Liver (tissue), 10 donors: ENCODE measurements at places on chromosomes 6 and 20. TPM values are rescaled to one million over a fixed set of nuclear protein-coding genes. Genes with fewer than 3 reads are reported as not detected.

DNA sequence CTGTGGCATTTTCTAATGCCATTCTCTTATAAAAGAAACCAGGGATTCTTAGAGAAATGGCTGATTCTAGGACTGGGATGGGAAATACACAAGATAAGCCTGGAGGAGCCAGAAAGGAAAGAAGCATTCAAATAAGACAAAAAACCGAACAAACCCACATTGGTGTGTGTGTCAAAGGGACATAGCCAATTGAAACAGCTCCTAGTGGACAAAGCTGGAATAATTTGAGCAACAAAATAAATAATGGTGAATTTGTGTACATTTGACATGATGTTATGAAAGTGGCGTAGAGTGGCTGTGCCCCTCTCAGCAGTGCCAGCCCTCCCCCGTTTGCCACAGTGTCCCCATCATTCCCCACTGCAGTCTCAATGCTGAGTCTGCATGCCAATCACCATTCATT, 55.5 kb downstream of the B3GAT2 start:
- DNase-seq: no peak

- no peak for DNase-seq
Measured at GRCh38 chr20:60206259-60206658, 248.0 kb downstream of the CDH26 start.

DNA sequence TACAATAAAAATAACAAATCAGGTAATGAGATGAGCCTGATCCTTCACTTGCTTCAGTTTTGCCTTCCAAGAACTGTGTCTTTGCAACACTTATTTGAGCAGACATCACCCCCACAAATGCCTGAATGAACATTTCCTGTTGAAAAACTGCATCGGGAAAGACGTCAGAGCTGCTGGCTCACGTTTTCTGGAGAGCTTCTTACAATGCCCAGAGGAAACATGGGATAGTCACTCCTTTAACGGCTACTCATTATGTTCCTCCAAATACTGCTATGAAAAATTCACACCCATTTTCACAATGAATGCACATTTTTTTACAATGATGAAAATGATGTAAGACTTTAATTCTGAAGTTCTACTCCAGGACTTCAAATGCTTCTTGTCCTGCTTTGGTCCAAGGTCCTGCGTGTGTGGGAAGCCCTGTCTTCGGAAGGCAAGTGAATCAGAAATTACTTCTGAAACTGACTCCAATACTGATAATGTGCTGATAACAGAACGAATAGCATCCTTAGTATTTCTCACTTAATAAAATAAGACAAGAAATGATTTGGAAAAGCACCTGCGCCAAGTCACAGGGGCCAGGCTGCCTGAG, 238.0 kb downstream of the ANKRD60 start:
- DNase-seq: no peak

GRCh38 chr6:13765570-13765969, 48.8 kb downstream of the MCUR1 start:
- no peak for DNase-seq

- DNase-seq: no peak
Measured at GRCh38 chr6:168397012-168397411, 44.0 kb upstream of the SMOC2 start.

DNA sequence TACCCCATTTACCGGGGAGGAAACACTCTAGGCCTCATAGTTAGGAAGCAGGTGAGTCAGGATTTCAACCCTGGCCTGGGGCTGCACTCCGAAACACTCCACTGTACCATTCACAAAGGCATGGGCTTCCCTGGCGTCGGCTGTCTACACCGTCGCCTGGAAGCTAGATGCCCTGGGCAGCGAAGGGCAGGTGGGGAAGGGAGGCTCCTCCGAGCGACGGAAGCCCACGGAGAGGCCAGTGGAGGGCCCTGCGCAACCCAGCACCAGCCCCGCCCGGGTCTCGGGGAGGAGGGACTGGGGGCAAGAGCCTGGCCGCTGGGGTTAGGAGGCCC, 16.1 kb downstream of the SDCBP2 start:
- DNase-seq: no peak

GRCh38 chr6:163695414-163695864, 280.9 kb downstream of the QKI start:
- DNase-seq: no peak

GRCh38 chr20:46691196-46691595, 2.0 kb upstream of the TP53RK start:
- DNase-seq: no peak

DNA sequence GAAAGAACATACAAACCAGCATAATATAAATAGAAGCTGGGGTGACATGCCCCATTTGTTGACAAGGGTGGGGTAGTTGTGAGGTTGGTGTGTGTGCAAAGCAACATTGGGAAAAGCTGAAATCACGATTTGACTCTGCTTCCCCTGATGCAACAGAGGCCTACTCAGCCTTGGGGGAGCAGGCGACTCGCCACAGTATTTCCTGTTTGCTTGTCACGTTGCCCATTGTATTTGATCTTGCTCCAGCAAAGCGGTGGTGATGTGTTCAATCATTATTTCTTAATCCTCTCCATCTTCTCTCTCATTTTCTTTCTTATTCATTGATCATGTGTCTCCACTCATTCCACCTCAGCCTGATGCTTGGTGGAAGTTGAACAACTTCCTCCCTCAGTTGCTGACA, 165.8 kb upstream of the CITED2 start:
- no peak for DNase-seq

DNA sequence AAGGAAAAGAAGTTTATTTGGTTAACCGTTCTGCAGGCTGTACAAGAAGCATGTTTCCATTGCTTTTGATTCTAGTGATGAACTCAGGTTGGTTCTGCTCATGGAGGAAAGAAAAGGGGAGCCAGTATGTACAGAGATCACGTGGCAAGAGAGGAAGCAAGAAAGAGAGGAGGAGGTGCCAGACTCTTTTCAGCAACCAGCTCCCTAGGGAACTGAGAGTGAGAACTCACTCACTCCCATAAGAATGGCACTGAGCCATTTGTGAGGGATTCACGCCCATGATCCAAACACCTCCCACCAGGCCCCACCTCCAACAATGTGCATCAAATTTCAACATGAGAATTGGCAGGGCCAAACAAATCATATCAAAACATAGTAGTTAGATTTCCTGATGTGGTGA, 649.1 kb downstream of the EPM2A start:
- DNase-seq: no peak

DNA sequence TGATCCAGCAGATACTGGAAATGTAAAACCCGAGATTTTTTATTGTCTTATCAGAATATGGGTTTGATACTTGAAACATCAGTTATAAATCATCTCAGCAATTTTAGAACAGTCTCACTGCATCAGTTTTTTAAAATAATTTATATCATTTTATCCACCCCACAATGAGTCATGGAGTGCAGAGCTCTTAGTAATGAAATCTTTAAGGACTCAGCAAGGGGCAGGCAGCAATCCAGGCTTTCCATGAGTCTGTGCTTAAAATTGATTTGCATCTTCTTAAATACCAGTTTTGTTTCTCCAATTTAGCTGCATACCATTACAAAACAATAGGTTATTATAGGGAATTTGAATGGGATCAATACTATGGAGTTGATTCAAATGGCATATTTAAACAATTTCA, 832.3 kb downstream of the C6orf118 start:
- DNase-seq: no peak

GRCh38 chr6:166839569-166839968, 116.8 kb downstream of the RNASET2 start:
- no peak for DNase-seq

DNA sequence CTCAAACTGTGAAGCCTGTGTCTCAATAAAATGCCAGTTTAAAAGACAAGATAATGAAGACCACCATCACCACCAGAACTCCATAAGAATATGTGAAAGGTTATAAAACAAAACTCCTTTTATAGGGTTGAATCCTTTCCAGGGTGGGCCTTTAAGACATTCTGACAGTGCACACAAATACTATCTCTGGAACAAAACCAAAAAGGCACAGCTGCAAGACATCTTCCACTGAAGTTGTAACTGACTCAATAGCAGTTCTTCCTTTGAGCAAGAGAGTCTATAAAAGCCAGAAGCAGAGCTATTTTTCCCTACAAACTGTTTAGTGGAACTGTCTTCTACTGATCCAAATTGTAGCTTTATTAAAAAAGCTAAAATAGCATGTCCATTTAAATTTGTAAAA, 81.6 kb downstream of the EPB41L2 start:
- no peak for DNase-seq

DNA sequence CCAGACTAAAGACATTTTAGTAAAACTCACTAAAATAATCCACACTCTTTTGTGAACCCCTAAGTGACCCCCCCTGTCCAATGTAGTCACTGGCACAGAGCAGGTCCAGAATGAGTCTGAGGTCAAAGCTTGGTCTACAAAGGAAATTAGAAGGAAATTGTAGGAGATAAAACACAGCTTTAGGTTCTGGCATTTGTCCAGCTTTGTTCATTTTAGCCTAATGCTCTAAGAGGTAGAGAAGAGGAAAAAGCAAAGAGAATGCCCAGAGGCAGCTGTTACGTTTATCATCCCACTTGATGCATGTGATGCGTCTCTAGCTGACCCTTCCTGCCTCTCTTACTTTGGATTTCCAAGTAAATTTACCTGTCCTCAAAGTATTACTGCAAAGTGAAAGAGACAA, 62.5 kb downstream of the CNKSR3 start:
- DNase-seq: no peak

DNA sequence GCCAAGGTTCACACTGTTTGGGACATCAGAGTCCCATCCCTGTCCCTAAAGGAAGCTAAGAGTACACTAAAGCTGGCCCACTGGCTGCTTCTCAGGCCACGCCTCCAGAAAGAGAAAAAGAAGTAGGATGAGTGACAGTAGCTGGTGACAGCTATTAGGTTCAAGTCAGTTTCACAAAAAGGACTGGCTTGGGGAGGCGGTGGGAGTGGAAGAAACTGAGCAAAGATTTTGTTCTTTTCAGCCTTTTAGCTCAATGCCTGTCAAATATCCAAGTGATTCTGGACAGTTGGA, 374.7 kb downstream of the ZFAND3 start:
- no peak for DNase-seq

DNA sequence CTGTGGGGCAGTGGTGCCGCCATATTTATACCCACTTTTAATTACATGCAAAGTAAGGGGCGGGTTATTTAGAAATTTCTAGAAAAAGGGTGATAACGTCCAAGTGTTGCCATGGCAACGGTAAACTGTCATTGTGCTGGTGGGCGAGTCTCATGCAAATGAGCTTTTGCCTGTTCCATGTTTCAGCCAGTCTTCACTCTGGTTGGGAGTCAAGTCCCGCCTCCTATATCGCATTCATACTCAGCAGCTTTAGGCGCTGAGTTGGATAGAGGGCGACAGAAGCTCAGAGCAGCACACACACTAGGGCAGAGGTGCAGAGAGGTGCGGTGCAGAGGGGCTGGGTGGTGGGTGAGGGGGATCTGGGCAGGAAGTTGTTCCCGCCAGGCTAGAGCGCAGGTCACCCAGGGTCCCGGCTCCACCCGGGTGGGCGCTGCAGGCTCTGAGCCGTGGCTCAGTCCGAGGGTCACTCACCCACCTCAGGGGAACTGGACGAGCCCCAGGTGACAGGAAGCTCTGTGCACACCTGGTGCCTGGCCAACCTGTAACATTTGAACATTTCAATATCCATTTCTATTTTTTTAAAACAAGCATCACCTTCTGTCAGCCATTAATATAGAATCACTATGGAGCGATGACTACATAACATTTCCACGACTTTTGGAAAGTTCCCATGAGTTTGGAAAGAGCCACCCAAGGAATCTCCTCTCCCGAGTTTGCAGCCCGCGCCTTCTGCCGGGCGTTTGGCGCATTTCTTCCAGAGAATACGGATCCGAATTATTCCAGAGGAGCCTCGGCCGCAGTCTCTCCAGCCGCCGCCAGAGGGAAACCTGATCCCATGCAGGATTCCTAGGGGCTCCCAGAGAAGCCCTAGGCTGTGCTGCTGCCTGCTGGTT, 89.1 kb upstream of the PHACTR3 start:
- peak; percentile 70 for DNase-seq

DNA sequence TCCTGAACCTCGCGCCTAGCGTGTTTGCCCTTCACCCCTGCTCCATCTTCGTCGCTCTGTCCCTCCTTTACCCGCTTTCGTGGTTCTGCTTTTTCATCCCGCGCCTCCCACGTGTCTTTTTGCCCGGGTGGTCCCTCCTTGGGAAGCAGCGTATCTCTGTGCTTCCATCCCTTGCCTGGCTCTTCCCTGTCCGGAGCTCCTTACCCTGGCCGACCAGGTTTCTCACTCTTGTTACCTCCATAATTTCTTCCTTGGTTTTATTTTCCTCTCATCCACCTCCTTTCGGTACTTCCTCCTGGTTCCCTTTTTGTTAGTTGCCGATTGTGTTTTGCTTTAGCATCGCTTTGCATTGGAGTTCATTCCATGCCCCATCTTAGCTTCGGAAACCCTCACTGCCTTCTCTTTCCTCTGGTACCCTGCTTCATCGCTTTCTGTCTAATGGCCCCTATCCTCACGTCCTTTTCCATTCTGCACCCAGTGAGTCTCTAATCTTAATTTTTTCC, 735 bp downstream of the FAM135A start:
- DNase-seq: peak; percentile 34

DNA sequence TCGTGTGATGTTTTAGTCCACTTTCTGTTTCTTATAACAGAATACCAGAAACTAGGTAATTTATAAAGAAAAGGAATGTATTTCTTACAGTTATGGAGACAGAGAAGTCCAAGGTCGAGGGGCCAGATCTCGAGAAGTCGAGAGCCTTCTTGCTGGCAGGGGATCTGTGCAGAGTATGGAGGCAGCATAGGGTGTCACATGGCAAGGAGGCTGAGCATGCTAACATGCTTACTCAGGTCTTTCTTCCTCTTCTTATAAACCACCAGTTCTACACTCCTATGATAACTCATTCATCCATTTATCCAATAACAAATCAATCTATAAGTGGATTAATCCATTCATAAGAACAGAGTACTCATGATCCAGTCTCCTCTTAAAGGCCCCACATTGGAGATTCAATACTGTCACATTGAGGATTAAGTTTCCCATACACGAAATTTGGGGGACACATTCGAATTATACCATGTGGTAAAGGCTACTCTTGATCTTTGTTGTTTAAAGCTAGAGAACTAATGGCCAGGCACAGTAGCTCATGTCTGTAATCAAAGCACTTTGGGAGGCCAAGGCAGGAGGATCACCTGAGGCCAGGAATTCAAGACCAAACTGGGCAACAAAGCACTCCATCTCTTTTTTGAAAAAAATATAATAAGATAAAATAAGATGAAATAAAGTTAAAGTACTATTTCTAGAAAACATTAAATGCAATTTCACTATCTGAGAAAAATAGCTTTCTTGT, 2.1 kb downstream of the GOPC start:
- DNase-seq: no peak

PRKN gene
- total RNA-seq: 3.9 TPM

ZFP57 gene
- total RNA-seq: not detected

LIN28B gene
- total RNA-seq: not detected

NT5E gene
- total RNA-seq: 51.5 TPM

HLA-DPA1 gene
- 31.2 TPM for total RNA-seq

KIAA0408 gene
- total RNA-seq: not detected

COL21A1 gene
- 0.50 TPM for total RNA-seq

IER3 gene
- total RNA-seq: 1.3 TPM
